ENCODE measurements at places on chromosomes 2 and 18. TPM values are rescaled to one million over a fixed set of nuclear protein-coding genes. Genes with fewer than 3 reads are reported as not detected.
A peak's percentile ranks its signal among the peaks of the same experiment; 100 is the strongest.

Gene DHRS9
- 0.14 TPM for total RNA-seq

DNA sequence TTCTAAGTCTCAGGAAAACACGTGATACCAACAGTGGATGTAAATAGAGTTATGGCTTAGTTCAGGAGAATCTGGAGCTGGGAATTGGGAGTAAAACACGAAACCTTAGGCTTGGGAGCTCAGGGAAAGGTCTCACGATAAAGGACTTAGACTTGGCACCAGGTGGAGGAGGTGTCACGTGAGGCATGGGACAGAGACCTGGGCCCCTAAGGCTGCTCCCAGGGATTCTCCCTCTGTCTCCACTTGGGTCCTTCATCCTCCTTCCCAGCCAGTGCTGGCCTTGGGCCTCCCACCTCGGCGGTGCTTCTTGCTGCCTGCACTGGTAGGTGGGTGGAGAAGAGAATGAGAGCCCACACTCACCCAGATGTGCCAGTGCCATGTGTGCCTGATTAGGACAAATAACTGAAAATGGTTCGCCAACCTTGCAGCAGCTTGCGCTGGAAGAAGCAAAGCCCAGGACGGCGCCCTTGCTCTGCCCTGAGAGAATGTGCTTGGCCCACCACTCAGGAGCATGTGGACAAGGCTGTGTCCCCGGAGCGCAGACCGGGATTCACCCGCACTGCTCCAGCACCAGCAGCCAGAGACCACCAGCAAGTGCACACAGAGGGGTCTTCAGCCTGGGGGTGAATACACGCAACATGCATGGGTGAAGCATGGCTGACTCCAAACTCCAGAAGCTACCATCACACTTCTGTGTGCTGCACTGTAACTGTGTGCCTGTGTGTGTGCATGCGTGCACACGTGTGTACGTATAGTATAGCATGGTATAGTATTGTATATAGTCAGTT is 48.1 kb downstream of the PSMG2 start:
- DNase-seq = no peak

- no peak for DNase-seq
Observed at GRCh38 chr2:176455816-176456291, 186.6 kb downstream of the MTX2 start.

- DNase-seq = no peak
Observed at GRCh38 chr2:242098445-242099128, 229.1 kb downstream of the RTP5 start.

DNA sequence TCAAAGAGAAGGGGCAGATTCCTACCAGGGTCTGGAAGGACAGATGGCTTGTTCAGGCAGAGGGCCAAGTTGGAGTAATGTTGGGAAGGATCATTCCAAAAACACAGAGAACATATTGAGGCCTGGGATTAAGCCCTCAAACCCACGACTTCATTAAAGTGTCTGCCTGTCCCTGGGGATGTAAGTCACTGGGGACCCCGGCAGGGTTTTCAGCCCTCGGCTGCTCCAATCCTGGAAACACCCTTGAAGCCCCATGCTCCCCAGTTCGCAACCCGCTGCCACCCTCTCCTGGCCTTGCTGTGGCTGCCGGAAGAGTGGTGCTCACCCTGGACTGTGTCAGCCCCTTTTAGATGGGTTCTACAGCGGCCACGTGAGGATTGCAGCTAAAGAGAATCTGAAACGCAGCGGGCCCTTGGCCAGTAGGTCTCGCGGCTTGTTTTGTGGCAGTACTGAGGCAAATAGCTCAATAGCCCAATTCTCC is 79.9 kb downstream of the EPAS1 start:
- no peak for DNase-seq

GRCh38 chr2:32482471-32482870 is 125.6 kb downstream of the BIRC6 start:
- no peak for DNase-seq

- DNase-seq = no peak
Observed at GRCh38 chr2:239762655-239763269, 262.4 kb downstream of the NDUFA10 start.

DNA sequence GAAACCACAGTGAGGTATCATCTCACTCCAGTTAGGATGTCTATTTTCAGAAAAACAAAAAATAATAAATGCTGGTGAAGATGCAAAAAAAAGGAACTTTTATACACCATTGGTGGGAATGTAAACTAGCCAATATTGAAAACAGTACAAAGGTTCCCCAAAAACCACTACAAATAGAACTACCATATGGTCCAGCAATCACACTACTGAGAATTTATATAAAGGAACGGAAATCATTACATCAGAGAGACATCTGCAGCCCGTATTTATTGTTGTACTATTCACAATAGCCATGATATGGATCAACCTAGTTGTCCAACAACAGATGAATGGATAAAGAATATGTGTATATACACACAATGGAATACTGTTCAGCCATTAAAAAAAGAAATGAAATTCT is 52.0 kb downstream of the ORC4 start:
- DNase-seq = no peak

- no peak for DNase-seq
Observed at GRCh38 chr2:148965623-148966437, 72.7 kb upstream of the LYPD6B start.

DNA sequence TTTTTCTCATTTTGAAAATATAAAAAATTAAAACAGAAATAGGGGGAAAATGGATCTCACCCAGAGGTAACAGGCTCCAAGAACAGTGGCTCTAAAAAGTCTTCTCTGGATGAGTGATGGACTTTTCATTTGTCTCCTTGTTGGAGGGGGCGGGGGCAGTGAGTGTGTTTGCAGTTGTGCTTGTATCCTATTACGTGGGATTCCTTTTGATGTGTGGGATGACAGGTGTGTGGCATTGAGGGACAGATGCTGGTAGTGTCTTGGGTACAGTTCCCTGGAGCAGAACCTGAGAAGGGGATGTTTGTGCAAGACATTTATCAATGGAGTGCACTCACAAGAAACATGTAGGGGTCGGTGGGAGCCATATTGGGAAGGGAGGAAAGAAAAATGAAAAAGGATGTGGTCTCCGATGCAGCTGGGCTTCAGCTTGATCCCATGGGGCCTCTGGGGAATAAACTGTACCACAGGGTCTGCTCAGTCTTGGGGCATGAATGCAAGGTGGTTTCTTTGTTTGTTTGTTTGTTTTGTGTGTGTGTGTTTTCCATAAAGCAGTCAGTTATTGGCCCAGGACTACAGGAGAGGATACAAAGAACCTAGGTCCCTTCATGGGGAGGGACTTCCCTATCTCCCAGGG is 120.0 kb upstream of the SLC35G4 start:
- no peak for DNase-seq

DNA sequence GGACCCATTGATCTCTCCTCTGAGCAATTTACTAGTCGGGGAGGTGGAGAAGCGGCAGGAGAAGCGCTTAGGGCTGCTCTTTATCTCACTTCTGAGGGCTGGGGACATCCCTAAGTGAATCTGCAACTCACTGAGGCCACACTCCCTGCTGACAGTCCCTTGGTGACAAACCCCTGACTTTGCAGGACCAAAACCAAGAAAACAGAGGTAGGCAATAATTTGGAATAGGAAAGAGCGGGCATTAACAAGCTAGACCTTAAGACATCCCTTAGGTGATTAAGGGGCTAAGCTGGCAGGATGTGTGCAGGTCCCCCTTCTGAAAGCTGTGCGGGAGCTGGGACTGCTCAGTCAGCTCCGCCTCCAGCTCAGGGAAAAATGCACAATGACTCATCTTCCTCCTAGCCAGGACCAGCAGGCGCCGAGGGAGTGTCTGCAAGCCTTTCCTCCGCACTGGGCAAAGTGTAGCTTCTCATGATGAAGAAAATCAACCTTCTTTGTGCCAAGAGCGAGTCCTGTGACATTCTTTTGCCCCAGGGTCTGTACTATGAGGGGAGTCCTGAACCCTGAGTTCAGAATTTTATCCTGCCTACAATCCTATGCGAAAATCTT is 63.3 kb downstream of the BOD1L2 start:
- peak; percentile 59 for DNase-seq

Gene DSG2
- 62.1 TPM for total RNA-seq
